Bronchial epithelial cell (primary cell): ENCODE measurements at places on chromosomes 16 and 17.

GRCh38 chr17:16122697-16123434, 92.5 kb downstream of the NCOR1 start:
- peak; percentile 86 for DNase-seq

DNA sequence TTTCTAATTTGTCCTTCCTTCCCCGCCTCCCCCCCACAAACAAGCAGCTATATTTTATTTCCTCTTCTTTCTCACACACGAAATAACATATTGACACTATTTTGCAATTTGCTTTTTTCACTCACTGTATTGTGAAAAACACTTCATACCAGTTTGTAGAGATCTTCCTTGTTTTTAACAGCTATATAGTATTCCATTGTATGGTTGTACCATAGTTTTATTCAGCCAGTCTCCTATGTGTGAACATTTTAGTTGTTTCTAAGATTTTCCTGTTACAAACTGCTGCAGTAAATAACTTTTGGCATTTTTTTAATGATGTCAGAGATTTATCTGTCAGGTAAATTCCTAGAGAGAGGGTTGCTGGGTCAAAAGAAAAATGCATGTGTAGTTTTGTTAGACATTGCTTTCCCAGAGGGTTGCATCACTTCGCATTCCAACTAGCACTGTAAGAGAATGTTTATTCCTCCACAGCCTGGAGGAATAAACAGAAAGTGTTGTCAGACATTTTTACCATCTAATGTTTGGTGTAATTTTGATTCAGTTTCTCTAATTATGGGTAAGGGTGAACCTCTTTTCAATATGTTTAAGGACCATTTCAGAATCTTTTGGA, 101.2 kb downstream of the MRTFB start:
- DNase-seq, result peak; percentile 72

GRCh38 chr16:49621241-49622083, 234.4 kb downstream of the ZNF423 start:
- DNase-seq, result no peak

DNA sequence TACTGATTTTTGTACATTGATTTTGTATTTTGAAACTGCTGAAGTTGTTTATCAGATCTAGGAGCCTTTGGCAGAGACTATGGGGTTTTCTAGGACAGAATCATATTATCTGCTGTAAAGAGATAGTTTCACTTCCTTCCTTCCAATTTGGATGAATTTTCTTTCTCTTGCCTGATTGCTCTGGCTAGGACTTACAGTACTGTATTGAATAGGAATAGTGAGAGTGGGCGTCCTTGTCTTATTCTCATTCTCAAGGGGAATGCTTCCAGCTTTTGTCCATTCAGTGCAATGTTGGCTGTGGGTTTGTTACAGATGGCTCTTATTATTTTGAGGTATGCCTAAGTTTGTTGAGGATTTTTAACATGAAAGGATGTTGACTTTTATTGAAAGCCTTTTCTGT, 290.1 kb downstream of the MAP2K4 start:
- DNase-seq, result no peak
